ENCODE measurements at places on chromosomes 11 and 22.

DNA sequence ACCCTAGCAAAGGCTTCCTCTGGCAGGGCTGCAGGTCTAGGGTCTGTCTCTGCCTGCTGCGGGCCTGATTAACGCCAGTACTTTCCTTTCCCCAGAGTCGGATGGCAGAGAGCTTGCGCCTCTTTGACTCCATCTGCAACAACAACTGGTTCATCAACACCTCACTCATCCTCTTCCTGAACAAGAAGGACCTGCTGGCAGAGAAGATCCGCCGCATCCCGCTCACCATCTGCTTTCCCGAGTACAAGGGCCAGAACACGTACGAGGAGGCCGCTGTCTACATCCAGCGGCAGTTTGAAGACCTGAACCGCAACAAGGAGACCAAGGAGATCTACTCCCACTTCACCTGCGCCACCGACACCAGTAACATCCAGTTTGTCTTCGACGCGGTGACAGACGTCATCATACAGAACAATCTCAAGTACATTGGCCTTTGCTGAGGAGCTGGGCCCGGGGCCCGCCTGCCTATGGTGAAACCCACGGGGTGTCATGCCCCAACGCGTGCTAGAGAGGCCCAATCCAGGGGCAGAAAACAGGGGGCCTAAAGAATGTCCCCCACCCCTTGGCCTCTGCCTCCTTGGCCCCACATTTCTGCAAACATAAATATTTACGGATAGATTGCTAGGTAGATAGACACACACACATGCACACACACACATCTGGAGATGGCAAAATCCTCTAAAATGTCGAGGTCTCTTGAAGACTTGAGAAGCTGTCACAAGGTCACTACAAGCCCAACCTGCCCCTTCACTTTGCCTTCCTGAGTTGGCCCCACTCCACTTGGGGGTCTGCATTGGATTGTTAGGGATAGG lies 18.6 kb downstream of the RSPH14 start:
- no peak for DNase-seq

DNA sequence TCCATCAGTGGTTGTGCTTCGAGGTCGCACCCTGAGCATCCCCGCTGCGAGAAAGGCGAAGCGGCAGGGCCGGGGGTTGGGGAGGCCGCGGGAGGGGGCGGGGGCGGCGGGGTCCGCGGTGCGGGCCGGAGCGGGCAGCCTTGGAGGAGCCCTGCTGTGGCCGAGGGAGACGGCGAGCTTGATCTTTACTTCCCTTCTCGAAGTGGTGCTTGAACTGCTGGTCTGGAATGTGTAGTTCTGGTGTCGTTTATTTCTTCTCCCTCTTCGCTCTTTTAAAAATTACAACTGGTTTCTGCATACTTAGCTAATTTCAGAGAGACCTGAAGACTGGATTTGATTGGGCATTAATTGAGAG lies 1.1 kb downstream of the APLP2 start:
- DNase-seq: no peak

DNA sequence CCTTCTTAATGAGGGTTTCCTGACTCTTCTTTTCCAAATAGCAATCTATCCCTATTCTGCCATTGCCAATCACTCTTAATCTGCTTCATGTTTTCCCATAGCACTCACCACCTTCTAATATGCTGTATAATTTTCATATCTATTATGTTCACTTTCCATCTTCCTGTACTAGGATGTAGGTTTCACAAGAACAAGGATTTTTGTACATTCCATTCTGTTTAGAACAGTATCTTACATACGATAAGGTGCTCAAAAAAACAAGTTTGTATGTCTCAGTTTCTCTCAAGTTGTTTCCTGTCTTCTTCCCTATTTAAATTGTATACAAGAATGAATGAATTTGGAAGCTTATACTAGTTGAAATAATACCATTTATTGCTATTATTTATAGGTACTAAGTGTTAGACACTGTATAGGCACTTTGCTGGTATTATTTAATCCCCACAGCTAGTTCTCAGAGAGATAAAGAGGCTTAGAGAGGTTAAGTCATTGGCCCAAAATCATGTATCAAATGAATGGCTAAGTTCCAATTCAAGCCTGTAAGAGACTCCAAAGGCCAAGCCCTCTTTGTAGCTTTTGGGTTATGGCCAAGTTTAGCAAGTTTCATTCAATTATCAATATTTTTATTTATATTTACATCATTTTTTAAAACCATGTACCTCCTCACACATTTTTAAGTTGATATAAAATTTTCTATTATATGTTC lies 134.7 kb downstream of the PAX6 start:
- DNase-seq: no peak

- DNase-seq: no peak
Observed at GRCh38 chr11:86681483-86681756, 9.0 kb upstream of the ME3 start.

- no peak for DNase-seq
Observed at GRCh38 chr22:30555282-30556210, 9.0 kb upstream of the SEC14L6 start.

GRCh38 chr11:16763746-16764145 lies 25.3 kb downstream of the C11orf58 start:
- DNase-seq: no peak

GRCh38 chr22:32075997-32076760 lies 33.1 kb downstream of the SLC5A1 start:
- DNase-seq: no peak

DNA sequence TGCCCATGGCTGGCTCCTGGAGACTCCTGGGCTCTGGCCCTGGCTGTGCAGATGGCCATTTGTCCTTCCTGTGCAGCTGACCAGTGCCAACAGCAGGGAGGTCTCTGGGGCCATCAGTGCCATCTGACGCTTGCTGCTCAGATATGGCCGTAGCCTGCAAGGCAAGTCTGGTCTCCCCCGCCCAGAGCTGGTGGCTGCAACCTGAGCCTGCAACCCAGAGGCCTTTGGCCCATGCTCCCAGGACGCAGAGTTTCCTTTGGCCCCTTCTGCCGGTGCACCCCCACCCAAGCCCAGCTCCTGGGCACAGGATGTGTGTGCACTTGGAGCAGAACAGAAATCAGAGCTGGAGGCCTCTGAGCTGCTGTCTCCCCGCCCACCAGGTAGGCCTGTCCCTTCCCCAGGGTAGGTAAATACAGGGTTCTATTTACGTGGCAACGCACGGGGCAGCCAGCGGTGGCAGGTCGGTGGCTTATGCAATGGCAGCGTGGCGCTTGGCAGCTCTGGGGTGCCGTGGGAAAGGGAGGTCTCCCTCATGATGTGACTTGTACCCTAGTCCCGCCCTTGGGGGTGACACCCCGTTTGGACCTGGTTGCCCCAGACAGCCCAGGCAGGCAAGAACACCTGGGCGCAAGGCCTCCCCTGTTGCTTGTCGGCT lies 21.0 kb upstream of the MYEOV start:
- DNase-seq: no peak

DNA sequence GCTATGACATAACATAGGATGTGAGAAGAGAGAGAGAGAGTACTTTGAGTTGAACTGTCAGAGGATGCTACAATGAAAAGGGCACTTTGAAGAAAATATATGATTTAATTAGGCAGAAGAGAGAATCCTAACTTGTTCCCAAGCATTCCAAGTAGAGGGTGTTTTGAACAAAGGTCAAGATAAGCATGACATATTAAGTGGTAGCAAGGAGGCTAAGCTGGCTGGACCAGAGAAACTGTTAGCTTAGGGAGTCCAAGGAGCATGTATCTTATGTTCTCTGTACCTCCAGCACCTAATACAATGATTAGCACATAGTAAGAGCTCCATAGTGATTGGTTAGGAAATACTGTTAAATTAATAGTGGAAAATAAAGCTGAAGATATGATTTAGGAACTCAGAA lies 479.6 kb downstream of the TMEM135 start:
- DNase-seq: no peak

- DNase-seq: peak; percentile 57
Observed at GRCh38 chr11:57410287-57410686, 16.6 kb downstream of the SLC43A3 start.

DNA sequence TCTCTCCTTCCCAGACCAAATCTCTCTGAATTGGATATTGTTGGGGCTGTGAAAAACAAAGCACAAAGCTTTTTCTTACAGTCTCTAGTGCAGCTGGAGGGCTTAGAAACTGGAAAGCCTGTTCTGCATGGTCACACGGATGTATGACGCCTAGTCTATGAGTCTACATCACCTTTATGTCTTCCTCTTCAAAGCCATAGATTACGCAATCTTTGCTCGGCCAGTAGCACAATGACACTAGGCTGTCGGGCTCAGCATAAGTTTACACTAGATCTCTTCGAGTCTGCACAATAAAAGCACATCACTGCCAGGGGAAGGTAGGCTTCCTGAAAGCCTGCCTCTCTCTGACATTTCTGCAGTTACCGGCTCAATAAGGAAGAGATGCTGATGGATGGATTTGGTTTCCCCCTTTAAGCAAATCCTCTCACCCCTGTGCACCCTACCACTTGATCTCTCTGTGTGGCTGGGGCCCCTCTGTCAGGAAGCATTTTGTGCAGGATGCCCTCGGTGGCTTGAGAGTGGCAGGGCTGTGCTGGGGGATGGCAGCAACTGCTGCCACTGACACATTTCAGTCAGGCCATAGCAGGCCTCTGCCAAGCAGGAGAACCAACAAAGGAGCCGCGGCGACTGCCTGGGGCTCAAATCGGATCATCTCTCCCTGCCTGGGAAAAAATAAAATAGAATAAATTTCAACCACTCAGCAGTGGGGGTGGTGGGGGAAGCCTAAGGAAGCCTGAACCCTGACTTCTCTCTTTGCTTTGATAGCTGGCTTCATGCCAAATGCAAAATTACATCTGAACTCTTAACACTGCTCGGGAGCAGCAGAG lies 1272.8 kb downstream of the LRRC4C start:
- no peak for DNase-seq

GRCh38 chr11:112608509-112608908 lies 347.8 kb upstream of the PLET1 start:
- DNase-seq: no peak

All from AG09309 (cell line).